Epithelial cell of umbilical artery (primary cell): ENCODE measurements at places on chromosomes 12 and 14. TPM values are rescaled to one million over a fixed set of nuclear protein-coding genes. Genes with fewer than 3 reads are reported as not detected.

Gene FAM181A
- not detected in 2 replicates for total RNA-seq

Gene ASB2
- total RNA-seq, result not detected in 2 replicates

Gene RND1
- 1.6 and 2.1 TPM in 2 replicates for total RNA-seq

Gene CD163
- not detected in 2 replicates for total RNA-seq
